ENCODE measurements at places on chromosomes 11 and 22. TPM values are rescaled to one million over a fixed set of nuclear protein-coding genes. Genes with fewer than 3 reads are reported as not detected.

MMP27 gene
- not detected for total RNA-seq

UPK2 gene
- not detected for total RNA-seq

POLA2 gene
- total RNA-seq = 26.8 TPM

KIRREL3 gene
- 5.3 TPM for total RNA-seq

DNA sequence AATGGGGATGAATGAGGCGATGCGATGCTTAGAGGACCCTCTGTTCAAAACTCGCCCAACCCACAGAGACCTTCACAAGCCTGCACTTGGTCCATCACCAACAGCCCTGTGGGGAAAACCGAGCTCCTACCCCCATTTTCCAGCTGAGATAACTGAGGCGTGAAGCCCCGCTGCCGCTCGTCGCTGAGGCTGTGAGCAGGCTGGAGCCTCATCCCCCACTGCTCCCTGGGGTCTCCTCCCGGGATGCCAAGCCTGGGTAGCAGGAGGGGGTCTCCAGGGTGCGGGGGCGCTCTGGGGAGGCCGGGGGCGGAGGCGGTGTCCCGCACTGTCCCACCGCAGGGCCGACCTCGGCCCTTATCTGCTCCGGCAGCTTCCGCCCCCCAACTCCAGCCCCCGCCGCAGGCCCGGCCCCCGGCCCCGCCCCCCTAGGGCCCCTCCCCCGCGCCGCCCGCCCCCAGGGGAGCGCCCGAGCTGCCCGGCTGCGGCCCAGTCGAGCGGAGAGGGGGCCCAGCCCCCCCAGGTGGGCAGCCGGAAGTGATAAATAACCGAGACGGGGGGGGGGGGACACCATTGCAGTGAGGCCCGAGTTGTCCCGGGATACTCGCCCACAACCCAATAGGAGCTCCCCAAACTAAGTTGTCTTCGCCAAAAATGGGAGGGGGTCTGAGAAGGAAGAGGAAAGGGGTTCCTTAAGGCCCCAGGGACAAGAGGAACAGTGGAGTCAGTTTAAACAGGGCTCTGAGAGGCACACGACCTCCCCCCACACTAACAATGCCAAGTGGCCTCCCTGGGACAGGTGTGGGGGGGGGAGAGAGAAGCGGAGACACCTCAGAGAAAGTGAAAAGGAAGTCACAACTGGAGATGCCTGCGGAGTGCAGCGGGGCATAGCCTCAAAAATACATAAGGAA, 8.3 kb upstream of the SLC39A13 start:
- peak overlapping the region; percentile 28 for H3K4me3 ChIP-seq
- H3K27ac ChIP-seq = no peak overlapping the region
- no peak for DNase-seq

- DNase-seq = no peak
- no peaks in the 10 kb centered on the region for H3K36me3 ChIP-seq
- no peak overlapping the region for H3K4me3 ChIP-seq
- H3K4me1 ChIP-seq = no peaks in the 10 kb centered on the region
- peaks cover 3% of the 10 kb centered on the region for H3K27me3 ChIP-seq
- H3K27ac ChIP-seq = no peak overlapping the region
Observed at GRCh38 chr11:61095021-61095420, 7.3 kb upstream of the CD5 start.

Measured in SJSA1 (cell line).